ENCODE measurements at places on chromosomes 16 and 17.
A peak's percentile ranks its signal among the peaks of the same experiment; 100 is the strongest.

DNA sequence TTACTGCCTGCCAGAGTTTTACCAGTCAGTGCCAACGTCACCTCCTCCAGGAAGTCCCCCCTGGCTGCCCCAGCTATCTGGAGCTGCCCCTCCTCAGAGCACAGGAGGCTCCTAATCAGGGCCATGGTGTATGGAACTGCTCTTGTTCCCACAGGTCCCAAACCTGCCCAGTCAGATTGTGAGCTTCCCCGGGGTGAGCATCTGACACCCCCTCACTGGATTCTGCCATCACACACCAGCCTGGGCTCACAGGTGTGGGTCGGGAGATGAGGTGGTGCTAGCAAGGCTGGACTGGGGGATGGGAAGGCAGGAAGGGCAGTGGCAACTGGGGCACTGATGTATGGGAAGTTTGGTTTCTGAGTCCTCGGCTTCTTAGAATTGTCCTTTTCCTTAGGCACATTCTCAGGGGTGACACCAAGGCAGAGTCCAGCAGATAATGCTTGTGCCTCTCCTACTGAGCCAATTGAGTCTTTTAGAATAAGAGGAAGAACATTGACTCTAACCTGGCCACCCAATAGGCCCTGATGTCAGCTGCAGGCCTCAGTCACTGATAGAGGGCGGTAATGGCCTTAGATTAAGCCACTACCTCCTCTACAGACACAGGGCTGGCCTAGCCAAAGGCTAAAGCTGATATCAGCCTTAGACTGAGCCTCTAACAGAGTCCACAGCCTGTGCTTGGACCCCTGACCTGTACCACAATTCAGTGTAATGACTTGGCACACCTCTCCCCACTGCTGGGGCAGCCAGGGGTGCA lies 107.9 kb downstream of the WSCD1 start:
- DNase-seq = no peak

GRCh38 chr16:30084816-30085159 lies 6.9 kb downstream of the TBX6 start:
- DNase-seq = no peak

DNA sequence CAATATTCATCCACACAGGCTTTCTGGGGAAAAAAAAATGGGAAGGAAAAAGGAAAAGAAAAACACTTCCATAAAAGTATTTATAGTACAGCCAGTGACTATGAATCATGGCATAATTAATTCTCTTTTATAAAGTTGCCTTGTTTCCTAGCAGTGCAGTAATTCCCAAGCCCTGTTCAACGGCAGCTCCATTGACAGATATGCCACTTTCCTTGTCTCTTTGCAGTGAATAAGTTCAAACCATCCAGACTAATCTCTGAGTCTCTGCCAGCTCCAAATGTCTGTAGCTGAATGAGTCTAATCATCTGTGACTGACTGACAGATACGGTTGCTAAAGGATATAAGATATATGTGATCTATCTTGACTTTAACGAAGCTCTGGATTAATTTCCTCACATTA lies 52.9 kb upstream of the KCNJ16 start:
- DNase-seq = no peak

- DNase-seq = no peak
Measured at GRCh38 chr17:68595496-68595895, 5.7 kb downstream of the FAM20A start.

DNA sequence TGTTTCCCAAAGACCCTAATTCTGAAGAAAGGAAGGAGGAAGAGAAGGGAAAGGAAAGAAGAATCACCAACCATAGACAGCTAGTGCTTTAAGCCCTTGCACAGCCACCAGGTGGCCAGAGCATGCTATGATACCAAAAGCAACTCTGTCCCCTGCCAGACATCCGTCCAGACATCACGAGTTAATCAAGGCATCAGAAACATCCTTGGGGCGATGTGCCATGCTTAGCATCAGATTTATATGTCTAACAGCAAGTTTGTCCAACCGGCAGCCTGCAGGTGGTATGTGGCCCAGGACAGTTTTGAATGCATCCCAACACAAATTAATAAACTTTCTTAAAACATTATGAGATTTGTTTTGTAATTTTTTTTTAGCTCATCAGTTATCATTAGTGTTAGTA lies 2.9 kb upstream of the CRYBA1 start:
- DNase-seq = no peak

- DNase-seq = no peak
Measured at GRCh38 chr17:40091691-40092397, 8.5 kb downstream of the NR1D1 start.

DNA sequence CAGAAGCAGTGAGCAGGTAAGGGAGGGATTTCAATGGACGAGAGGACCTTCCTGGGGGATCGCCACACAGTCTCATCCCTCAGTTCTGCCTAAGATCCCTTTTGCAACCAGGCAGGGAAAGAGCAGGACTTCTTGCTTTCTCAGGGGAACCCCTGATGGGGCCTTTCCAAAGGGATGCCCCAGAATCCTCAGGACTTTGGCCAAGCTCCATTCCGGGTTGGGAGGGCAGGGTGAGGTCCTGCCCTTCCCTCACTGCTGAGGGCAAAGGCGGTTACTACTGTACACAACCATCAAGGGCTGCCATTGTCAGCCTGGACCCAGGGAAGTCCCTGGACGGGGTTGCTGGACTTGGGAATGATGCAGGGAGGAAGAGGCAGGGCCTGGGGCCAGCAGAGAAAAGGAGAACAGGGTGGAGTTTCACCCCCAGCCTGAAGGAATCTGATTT lies 9.7 kb downstream of the PRR29 start:
- no peak for DNase-seq

GRCh38 chr17:63116967-63117830 lies 151.2 kb downstream of the TANC2 start:
- peak; percentile 73 for DNase-seq

- DNase-seq = no peak
Measured at GRCh38 chr17:7755095-7755890, 37.7 kb downstream of the DNAH2 start.

GRCh38 chr16:11740567-11740966 lies 2.1 kb downstream of the TXNDC11 start:
- DNase-seq = no peak

DNA sequence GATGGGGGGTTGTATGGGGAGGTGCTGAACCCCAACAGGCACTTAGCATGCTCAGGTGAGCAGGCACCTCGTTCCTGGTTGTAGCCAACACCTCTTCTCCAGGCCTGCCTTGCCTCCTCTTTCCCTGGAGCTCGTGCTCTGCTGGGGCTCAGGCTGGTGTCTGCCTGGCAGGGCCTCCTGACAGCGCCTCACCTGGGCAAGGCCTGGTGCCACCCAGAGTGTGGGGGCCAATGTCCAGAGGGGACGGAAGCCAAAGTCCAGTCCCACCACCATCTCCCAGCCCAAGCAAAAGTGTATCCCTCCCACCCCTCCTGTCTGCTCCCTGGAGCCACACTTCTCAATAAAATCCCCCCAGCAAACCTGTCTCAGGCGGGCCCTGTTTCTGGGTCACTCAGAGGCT lies 304.2 kb upstream of the TNRC6C start:
- no peak for DNase-seq

DNA sequence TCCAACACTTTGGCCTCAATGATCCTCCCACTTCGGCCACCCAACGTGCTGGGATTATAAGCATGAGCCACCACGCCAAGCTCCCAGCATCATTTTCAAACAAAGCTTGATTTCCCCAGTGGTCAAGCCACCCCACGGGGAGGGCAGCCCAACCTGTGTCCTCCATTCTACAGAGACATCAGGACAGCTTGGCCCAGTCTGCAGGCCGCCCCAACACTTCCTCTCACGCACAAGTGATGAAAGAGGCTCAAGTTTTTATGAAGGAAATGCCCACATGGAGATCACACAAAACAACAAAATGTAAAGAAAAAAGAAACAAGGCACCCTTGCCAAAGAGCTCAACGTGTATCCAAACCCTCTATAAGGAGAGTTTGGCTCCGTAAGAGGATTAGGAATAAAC lies 112.4 kb downstream of the XYLT1 start:
- DNase-seq = no peak

DNA sequence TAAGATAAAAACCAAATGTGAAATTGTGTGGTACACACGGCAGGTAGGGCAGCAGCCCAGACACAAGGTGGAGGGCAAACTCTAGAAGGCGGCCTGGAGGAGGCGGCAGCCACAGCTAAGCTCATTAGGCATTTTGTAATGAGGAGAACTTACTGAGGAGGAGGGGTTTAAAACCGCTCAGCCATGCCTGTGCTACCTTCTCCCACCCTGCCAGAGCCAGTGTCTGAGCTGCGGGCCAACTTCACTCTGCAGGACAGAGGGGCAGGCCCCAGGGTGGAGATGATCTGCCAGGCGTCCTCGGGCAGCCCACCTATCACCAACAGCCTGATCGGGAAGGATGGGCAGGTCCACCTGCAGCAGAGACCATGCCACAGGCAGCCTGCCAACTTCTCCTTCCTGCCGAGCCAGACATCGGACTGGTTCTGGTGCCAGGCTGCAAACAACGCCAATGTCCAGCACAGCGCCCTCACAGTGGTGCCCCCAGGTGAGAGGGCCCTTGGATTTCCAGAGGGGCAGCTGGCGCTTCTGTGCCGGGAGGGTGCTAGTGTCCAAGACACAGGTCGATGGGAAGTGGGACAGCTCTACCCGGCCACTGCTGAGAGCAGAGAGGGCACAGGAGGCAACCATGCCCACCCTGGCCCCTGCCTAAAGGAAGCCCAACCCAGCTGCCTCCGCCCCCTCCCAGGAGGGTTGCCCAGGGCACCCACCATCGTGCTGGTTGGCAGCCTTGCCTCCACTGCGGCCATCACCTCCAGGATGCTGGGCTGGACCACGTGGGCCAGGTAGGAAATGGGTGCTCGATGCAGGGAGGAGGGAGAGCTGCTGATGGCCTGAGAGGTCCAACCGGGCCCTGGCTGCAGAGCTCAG lies 4.3 kb upstream of the SYNGR2 start:
- no peak for DNase-seq

DNA sequence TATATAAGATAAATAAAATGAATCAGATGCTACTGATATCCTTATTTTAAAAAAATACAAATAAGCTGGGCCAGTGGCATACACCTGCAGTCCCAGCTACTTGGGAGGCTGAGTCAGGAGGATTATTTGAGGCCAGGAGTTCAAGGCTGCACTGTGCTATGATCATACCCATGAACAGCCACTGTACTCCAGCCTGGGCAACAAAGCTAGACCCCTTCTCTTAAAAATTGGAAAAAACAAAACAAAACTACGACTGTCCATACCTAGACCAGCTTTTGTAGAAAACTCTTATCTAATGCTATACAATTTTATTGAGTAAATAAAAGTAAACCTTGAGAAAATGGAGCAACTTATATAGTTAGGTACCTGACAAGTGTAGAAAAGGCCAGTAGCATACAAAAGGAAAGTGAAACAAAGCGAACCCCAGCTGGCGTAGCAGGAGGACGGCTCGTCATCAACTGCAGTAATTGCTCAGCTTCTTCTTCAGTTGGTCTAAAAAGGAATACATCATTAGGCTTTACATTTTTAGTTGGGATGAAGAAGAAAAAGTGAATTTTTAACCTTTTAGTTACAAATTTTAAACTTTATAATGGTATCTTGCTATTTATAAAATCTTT lies 23.6 kb downstream of the INTS2 start:
- no peak for DNase-seq

- DNase-seq = peak; percentile 1
Measured at GRCh38 chr16:54265575-54266107, 20.9 kb downstream of the IRX3 start.

DNA sequence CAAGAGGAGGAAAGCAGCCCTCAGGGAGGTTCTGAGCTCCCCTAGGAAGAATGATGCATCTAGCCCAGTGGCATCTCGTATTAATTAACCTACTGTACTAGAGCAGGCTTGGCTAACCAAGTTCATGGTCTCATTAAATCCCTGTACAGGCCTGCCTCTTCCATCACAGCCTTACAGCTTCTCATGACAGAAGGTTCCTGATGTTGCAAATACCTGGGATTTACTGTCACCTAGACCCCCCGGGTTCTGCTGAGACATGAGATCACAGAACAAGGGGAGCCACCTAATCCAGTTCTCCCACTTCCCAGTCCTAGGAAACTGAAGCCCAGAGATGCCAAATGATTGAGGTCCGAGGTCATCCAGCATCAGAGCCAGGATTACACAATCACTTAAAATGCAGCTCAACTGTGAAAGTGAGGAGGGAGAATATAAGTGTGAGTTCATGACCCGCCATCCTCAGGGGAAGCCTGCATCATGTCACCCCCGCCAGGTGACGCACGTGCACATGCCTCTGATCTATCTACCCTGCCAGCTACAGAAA lies 23.9 kb downstream of the ACLY start:
- DNase-seq = no peak

Data from DMS153 (cell line).